Smooth muscle cell of the brain vasculature (primary cell): ENCODE measurements at places on chromosomes 7 and 10.

DNA sequence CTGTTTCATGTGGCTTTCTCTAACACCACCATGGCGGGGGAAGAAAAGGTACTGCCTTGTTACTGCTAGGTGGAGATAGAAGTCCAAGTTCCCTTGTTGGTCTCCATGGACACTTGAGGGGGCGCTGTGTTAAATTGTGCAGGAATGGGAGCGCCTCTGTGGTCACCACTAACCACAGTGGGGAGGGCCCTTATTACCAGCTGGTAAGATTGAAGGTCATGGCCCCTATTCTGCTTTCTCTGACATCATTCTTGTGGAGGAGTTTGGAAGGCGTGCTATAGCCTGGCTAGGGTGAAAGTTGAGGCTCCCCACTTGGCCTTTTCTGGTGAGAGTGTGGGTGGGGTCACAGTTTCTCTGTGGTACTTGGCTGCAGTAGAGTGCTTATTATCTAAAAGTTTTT, 14.9 kb upstream of the MXI1 start:
- DNase-seq, result no peak

- DNase-seq, result no peak
Measured at GRCh38 chr7:16023046-16023445, 336.6 kb upstream of the MEOX2 start.

DNA sequence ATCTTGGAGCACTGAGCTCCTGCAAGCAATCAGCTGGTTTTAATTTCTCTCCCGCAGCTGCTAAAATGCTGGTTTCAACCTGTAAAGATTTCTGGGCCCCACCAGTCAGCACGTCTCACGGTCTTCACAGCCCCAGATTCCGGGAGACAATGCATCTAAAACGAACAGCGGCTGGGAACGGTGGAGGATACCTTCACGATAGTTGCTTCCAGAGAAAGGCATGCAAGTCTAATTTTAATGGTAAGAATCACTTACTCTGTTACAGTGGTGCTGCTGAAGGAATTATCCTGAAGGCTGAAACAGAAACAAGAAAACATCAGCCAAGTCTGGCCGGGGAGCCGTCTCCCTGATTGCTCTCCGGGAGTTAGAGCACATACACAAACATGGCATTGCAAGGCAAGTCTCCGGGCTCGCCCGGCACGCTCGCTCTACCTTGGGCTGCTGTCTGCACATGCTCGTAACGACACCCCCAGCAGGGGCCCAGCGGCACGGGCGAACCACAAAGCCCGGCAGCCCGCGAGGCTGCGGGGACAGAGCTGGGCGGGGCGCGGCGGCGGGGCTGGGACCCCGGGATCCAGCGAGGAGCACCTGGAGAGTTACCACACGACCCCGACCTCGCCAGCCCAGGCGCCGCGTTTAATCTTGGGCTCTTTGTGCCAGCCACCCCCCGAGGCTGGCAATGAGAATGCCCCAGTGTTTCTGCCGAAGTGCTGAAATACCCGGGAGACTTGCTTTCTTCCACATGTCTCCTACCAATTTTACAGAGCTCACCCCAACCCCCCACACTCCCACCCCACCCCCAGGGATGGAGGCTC, at the start of gene FAM13C:
Gene FAM13C, minus strand, starts transcription at position 406 of the 815 bp plus-strand sequence. Its CDS starts 89 bp downstream, at position 317.
- no peak for DNase-seq

DNA sequence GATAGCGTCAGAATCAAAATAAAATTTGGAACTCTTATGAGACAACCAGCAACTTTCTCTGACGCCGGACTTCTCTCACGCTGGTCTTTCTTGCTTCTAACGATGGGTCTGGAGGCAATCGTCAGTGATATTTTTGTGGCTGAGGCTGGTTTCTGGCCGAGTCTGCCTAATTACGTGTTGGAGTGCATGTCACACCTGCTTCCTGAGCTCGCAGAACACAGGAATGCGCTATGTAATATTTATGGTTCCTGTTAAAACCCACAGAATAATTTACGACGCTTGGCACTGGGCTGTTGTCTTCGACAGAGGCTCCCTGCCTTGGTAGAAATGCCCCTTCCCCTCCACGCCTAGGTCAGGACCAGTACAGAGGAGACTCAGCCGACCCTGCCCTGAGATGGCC, 64.9 kb downstream of the NPTX2 start:
- no peak for DNase-seq
